ENCODE measurements at places on chromosomes 3 and 15. TPM values are rescaled to one million over a fixed set of nuclear protein-coding genes. Genes with fewer than 3 reads are reported as not detected.

DNA sequence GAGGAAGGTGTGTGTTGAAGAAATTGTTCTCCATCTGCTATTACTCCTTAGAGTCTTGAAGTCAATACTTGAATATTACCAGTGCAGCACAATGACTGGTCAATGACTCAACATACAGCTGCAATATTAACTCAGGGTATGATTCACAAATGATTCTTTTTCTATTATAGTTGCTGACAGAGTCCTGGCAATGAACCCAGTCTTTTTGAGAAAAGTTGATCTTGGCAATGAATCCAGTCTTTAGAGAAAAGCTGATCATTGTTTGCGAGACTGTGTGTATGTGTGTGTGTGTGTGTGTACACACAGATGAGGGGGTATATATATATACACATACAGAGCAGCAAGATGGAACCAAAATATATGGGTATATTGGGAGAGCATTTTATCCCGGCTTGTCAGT lies 315.1 kb downstream of the ZNF385D start:
- DNase-seq, result no peak

GRCh38 chr15:34721802-34722438 lies 32.9 kb downstream of the GJD2 start:
- DNase-seq, result no peak

GRCh38 chr3:153897025-153897723 lies 224.0 kb upstream of the ARHGEF26 start:
- DNase-seq, result no peak

DNA sequence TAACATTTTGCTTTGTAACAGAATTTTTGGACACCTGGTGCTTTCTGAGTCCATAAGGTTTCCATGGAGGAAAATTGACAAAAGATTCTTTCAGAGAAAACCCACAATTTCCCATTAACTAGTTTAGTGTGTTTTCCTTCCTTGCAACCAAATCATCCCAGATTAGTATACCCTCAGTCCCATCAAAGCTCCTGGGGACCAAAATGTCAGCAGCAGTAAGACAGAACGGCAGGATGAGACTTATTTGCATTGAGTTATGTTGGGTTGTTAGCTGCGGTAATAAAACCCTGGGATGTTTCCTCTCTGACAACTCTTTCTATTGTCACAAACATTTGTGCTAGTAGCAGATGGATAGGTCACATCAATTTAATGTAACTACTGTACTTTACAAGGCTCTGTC lies 32.4 kb upstream of the VPS33B start:
- DNase-seq, result no peak

- no peak for DNase-seq
Observed at GRCh38 chr3:101020351-101021015, 27.3 kb upstream of the ABI3BP start.

The CCR9 gene
- total RNA-seq, result not detected

The BNC1 gene
- 11.0 TPM for total RNA-seq

GRCh38 chr15:46413799-46414198 lies 779.0 kb downstream of the SQOR start:
- DNase-seq, result no peak

GRCh38 chr3:140705954-140706353 lies 28.1 kb downstream of the TRIM42 start:
- DNase-seq, result no peak

GRCh38 chr3:52204337-52205073 lies 6.5 kb downstream of the ALAS1 start:
- DNase-seq, result peak; percentile 97

GRCh38 chr3:158167737-158168557 lies 58.1 kb downstream of the RSRC1 start:
- no peak for DNase-seq

Data from prostate gland (tissue), 2 donors.